ENCODE measurements at places on chromosomes 4 and X.

DNA sequence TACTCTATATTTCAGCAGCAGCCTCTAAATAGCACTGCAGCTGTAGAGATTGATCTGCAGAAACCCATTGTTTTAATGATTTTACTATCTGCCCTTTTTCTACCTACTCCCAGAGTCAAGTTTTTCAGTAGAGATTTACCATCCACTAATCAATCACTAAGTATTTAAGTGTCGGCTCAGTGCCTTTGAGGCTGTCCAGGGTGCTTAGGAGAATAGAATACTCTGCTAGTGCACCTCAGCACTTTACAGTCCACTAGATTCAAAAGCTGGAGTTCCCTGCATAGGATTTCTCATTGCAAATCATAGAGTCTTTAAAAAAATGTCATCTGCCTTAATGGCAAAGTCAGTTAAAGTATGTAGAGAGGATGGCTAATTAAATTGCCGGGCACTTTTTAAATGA lies 29.6 kb upstream of the ANAPC4 start:
- no peak for DNase-seq

DNA sequence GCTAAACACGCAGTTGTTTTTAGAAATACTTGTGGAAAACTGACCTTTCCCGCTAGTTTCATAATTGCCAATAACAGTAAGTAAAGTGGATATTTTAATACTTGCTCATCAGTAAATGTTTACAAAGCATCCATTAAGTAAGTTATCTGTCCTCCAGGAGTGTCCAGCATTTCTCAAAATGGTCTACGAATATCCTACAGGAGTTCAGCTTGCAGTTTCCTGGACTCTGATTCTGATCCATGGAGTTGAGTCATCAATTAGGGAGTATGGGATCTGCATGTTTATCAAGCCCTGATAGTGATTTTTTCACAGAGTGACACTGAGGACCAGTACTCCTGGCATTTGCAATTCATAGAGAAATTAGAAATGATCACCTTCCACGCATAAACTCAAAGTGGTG lies 325.2 kb upstream of the AADAT start:
- DNase-seq = no peak

GRCh38 chr4:3313556-3314228 lies 20.9 kb downstream of the RGS12 start:
- DNase-seq = no peak

DNA sequence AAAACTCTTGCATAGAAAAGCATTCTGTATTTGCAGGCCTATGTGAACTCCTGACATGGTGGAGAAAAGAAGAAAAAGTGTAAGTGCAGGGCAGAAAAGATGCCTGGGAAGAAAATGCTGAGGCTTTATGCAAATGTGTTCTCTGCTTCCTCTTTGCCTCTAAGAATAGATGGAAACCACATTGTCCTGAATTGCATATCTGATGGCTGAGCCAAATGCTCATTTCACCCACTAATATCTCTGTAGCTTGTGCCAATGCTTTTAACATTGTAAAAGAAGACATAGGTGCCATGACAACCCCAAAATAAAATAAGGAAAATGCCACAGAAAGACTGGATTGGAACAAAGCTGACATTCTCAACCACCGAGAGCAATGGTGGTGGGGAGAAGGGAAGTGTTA lies 307.4 kb downstream of the GRIA2 start:
- no peak for DNase-seq

DNA sequence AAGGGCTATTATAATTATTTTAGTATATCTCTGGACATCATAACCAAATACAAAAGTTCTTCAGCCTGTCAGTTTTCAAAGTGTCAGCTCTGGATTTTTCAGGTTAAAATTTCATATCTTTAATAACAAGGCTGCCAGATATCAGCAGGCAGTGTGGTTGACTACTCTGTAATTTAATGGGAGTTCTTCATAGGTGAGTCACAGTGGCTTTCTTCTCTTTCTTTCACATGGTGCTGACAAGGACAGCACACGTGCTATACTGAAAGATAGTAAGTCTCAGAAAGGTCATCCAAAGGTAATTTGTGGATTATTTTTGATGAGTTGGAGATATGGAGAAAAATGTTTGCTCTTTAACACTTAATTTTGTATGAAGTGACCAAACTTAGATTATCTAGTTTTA lies 43.2 kb downstream of the GALNT7 start:
- no peak for DNase-seq

DNA sequence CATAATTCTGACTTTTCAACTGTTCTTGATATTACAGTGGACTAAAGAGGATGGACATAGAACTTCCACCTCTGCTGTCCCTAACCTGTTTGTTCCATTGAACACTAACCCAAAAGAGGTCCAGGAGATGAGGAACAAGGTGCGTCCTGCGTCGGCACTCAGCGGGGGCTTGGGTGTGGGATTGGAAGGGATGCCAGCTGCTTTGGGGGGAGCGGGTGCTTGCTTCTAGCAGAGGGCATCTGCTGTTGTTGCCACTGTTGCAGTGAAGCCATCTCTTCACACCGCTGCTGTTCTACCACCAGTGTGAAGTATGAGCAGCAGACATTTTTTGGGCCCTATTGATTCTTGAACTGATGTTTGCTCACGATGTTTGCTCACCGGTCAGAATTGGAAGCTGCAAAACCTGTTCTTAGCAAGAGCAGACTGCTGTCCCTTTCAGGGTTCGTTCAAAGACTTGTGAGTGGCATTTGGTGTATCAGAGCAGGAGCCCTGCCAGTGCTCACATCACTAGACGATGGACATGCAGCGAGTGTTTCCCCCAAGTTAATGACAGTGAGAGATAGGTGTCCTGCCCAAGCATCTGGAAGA lies 55.4 kb downstream of the NOP14 start:
- peak; percentile 69 for DNase-seq

DNA sequence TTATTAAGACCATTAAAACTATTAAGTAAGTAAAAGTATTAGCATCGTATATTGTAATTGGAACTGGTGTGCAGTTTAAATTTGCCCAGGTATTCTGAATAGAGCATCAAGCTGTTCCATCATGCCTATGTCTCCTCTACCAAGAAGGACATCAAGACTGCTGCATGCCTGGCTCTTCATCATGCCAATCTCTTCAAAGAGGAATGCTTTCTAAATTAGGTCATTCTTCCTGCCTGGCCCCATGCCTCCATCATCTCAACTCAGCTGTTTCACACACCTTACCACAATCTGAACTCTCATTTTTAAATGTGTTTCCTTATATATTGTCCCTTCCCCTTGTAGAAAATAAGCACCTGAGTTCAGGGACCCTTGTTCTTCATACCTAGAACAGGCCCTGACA lies 270.5 kb upstream of the PPARGC1A start:
- no peak for DNase-seq
